ENCODE measurements at places on chromosomes 2 and 18. TPM values are rescaled to one million over a fixed set of nuclear protein-coding genes. Genes with fewer than 3 reads are reported as not detected.

- DNase-seq: no peak
Observed at GRCh38 chr2:96123290-96123689, 6.9 kb upstream of the ADRA2B start.

GRCh38 chr2:75320898-75321598 is 121.7 kb upstream of the TACR1 start:
- no peak for DNase-seq

DNA sequence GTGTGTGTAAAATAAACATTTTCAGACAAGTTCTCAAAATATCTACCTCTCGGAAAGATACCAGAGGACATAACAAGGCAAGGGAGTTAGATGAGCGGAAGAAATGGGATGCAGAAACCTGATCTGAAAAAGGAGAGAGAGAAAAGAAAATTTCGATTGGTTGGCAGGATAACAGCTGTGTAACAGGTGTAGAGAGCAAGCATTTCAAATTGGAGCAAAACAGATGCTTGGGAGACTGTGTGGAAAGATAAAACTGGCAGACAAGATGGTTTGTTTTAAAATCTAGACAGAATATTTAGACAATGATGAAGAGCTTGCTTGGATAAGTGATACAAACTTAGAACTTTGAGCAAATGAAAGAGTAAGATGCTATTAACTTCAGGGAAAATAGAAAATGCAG is 20.2 kb downstream of the CHST9 start:
- DNase-seq: no peak

DNA sequence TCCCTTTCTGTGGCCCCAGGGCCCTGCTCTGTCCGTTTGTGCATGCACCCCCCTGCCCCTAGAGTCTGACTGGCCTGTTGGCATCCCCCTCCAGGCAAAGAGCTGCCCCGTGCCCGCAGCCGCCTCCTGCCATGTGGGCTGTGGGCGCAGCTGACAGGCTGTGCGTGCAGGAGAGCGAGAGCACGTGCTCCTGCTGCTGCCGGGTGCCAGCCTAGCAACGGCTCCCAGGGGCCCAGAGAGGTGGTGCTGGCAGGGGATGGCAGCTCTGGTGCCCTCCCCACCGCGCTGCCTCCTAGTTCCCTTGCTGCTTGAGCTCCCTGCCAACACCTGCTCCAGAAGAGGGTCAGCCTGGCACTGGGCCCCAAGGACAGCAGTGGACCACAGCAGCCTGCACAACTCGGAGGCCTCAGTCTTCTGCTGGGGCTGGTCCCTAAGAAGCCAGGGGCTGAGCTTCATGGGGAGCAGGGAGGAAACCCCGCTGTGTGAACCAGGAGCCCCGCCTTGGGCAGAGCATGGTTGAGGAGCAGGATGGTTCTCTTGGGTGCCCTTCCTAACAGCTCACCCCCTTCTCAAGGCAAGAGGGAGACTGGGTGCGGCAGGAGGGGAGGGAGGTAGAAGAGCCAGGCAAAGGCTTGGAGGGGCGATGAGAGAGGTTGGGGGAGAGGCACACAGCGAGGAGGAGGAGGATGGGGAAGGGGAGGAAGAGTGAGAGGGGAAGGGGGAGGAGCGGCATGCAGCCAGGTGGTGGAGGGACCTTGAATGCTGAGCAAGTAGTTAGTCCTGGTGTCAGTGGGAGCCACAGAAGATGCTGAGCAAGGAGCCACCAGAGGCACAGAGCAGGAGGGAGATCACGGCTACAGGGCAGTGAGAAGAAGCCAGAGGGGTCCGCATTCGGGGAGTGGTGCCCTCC is 23.8 kb upstream of the PTMA start:
- DNase-seq: no peak

RPL31 gene
- polyA plus RNA-seq: 2,661 TPM
